Type B pancreatic cell (in vitro differentiated cells): ENCODE measurements at places on chromosomes 16 and 17.

GRCh38 chr17:33871720-33872540, 383.2 kb upstream of the CCL2 start:
- no peak for DNase-seq

GRCh38 chr16:12558641-12559040, 245.0 kb downstream of the CPPED1 start:
- no peak for DNase-seq

GRCh38 chr17:58468944-58469343, 19.3 kb downstream of the HSF5 start:
- no peak for DNase-seq

GRCh38 chr17:3507869-3508268, 32.1 kb downstream of the ASPA start:
- no peak for DNase-seq

DNA sequence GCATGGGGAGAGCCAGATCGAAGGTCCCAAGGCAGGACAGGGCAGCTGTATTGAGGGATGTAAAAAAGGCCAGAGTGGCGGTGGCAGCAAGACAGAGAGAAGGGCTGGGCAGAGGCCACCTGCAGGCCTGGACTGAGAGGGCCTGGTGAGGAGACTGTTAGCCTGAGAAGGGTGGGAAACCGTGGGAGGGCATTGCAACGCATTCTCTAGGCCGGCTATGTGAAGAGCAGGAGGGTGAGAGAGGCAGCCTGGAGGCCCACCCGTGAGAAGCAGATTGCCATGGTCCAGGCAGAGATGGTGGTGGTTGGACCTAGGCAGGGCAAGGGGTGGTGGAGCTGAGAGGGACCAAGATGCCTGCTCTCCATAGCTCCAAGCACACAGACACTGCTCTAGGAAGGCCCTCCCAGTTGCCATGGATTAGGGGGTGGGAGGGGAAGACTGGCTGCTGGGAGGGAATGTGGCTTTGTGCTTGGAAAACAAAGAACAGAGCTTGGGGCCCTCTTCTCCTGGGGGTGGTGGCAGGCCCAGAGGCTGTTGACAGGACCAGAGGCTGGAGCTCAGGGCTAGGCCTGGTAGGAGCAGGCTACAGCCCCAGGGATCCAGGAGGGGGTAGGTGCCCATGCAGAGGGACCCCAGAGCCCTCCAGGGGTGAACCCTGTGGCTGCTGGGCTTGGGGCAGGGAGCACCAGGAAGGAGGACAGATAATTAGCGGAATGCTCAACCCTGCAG, 12.4 kb upstream of the TCAP start:
- DNase-seq: no peak

- DNase-seq: no peak
These were observed 23.0 kb downstream of the SPPL2C start for GRCh38 chr17:45867702-45868101.

DNA sequence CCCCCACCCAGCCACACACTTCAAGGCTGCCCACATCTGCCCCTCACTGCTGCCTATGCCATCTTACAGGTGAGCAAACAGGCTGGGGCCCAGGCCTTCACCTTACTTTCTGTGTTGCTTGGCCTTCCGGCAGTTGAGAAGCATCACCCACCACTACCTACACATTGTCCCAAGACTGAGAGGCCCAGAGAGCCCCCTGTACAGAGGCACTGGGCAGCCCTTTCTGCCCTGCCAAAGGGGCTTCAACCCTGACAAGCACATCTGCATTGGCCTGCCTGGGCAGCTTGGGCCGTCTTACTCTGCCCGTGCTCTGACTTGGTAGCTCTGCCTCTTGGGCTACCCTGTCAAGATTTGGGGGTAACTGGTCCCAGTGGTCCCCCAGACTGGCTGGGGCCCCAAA, 1.2 kb downstream of the MIEF2 start:
- no peak for DNase-seq

DNA sequence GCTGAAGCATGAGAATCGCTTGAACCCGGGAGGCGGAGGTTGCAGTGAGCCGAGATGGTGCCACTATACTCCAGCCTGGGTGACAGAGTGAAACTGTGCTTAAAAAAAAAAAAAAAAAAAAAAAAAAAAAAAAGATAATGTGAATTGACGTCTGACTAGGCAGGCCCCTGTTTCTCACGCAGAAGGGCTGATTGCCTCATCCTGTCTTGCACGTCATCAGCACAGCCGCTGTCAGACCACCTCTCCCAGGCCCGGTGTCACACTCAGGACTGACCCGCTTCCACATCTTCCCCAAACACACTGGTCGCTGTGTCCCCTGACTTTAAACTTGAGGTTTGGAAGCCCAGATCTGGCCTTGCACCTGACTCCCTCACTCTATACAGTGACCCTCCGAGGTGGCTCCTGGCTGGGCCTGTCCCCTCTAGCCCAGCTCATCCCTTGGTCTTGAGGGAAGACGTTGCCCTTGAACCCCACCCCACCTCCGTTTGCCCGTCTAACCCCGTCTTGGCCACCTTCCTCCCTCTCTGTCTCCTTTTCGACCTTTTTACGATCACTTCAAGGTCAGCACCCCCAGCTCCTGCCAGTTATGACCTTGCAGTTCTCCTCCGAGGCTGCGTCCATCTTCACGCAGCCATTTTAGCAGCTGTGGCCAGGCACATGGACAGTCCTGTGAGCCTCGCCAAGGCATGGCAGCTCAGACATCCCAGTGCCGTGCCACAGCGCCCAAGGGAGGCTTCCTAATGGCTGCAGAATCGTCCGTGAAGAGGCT, 149.9 kb upstream of the PLCG2 start:
- DNase-seq: no peak

DNA sequence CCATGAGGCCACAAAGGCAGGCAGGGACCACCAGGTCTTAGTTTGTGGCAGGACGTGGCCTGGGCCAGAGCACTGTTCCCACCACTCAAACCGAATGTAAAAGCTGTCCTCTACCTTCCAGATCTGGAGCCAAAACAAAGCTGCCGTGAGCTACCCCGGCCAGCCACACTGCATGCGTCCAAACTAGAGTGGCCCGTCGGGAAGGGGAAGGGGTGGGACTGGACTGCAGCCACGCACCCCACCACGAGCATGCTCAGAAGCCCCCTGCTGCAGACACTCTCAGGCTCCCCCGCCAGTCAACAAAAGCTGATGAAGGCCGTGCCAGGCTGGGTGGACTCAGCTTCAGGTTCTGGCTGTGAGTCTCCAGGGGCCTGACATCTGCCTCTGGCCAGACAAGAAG, 15.2 kb downstream of the SLC13A5 start:
- DNase-seq: no peak

GRCh38 chr17:50331085-50331791, 14.7 kb upstream of the XYLT2 start:
- no peak for DNase-seq

- DNase-seq: no peak
These were observed 2.0 kb downstream of the SLC13A5 start for GRCh38 chr17:6711081-6711674.

DNA sequence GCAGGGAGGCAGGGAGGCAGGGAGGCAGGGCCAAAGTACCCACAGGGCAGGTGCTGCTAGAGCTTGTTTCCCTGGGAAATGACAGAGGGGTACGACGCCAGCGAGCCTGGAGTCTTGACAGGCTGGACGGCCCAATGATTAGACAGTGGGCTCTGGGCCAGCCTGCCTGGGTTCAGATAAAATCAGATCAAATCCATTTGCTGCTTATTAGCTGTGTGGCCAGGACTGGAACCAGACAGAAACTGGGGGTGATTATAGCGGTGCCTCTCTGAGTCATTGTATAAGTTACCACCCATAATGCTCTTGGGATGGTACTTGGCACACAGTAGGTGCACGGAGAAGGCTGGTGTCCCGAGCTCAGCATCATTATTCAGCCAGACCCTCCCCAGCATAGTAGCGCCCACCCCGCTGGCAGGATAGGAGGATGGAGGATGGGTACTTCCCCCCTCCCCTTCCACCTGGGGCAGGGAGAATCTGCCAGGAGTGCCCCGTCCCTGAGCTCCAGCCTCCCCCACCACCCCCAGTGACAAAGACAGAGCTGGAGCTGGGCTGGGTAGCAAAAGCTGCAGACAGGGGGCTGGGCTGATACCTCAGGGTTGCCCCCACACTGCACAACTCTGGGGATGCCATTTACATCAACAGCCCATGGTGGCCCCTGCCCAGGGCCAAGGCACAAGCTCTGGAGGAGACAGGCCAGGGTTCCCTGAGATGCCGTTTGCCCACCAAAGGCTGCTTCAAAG, 77.6 kb upstream of the TNRC6C start:
- no peak for DNase-seq

GRCh38 chr17:4540224-4540651, 14.9 kb downstream of the MYBBP1A start:
- DNase-seq: no peak

DNA sequence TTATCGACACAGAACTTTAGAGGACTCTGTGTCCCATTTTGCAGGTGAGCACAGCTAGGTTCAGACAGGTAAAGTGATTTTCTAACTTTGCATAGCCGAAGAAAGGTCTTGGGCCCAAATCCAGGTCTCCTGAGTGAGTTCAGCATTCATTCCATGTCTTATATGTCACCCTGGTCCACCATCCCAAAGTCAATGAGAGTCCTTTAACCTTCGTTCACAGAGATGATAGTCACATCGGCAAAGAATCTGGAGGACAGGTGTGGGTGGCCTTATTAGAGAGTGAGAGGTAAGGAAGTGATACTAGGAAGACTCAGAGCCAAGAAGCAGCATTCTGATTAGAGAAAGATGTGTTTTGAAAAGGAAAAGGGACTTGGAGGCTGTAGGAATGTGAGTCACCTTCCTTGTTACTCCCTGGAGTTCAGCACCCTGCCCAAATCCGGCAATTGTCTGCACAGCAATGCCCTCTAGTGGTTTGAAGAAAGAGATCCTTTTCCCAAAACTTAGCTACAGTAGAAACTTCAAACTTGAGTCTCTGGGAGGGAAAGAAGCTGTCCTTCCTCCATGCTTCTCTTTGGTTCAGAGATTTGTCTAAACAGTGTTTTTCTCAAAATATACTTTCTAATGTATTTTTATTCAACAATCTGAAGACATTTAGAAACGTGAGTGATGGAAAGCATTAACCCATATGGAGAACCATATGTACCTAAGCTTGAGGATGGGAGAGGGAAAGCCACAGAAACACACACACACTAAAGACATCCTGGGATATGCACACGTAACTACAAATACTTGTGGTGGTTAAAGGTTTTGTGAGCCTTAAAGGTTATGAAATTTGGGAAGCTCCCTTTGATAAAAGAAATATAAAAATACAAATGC, 96.4 kb upstream of the SHISA6 start:
- DNase-seq: no peak

DNA sequence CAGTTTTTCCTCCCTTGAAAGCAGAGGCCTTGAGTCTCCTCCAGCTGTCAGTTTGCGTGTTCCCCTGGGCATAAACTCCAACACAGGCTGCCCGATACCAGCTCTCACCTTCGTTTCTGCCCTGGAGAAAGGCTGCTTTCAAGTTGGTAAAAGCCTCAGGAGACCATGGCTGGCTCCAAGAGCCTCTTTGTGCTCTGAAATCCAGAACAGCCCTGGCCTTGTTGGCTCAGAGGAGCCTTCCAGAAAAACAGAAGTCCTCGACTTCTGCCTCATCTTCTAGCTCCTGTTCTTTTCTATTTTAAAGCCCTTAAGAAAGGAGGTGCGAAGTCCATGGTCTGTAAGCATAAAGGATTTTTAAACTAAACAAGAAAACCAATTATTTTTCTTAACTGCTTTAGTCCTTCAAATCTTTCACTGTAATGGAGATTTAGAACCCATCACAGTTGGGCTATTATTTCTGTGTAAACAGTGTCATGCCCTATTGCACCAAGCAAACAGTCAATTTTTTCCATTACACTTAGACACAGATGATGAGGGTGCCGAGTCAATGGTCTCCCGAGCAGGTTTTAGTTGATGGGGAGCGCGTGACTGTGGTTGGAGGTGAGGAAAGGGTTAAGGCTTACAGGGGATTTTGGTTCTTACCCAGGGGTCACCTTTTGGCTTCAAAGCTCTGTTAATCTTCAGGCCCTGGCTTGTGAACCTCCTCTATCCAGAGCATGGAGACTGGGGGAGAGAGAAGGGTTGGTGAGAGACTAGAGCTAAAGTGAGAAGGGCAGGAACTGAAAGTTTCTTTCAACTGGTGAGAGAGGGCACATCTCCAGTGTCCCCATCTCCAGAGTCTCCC, 212.8 kb downstream of the MSI2 start:
- no peak for DNase-seq

- no peak for DNase-seq
These were observed 10.8 kb downstream of the UNKL start for GRCh38 chr16:1403733-1404132.

DNA sequence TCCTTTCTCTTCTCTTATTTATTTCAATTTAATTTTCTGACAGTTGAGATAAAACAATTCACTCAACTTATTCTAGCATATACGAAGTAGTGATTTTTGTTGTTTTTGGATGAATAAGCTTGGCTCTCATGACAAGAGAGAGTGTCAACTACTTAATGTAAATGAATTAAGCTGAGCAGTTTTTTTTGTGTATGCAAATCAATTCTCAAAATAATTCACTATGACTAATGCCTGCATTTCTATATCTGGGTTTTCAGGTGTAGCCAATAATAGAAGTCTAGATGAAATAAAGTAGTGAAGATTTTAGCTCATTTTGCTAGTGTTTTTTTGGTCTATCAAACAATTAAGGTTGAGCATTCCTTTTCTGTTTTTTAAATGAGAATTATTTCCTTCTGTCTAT, 1354.0 kb downstream of the CDH8 start:
- DNase-seq: no peak

DNA sequence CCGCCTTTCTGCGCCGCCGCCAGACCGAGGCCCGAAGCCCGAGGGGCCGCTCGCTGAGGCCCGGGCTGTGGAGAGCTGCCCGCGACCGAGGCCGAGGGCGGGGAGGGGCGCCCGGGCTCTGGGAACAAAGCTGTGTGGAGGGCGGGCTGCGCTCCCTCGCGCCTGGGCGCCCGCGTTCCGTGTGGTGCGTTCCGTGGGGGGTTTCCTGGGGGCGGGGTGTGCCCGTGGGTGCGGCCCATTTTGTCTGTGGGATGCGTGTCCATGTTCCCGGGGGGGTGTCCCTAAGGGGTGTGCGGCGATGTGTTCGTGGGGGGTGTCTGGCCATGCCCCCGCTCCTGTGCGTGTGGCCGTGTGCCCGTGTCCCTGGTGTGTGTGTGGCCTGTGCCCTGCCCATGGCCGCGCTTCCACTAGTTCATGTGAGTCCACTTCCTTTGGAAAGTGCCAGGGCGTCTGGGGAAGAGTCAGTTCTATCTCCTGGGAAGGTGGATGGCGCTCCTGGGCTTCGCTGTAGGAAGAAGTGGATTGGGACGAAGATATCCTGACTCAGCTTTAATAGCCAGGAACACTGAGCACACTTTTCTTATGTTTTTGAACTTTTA, 520 bp downstream of the JPT2 start:
- no peak for DNase-seq

- DNase-seq: no peak
These were observed 22.8 kb upstream of the MTSS2 start for GRCh38 chr16:70708366-70709246.
